ENCODE measurements at places on chromosomes 3 and 15.

DNA sequence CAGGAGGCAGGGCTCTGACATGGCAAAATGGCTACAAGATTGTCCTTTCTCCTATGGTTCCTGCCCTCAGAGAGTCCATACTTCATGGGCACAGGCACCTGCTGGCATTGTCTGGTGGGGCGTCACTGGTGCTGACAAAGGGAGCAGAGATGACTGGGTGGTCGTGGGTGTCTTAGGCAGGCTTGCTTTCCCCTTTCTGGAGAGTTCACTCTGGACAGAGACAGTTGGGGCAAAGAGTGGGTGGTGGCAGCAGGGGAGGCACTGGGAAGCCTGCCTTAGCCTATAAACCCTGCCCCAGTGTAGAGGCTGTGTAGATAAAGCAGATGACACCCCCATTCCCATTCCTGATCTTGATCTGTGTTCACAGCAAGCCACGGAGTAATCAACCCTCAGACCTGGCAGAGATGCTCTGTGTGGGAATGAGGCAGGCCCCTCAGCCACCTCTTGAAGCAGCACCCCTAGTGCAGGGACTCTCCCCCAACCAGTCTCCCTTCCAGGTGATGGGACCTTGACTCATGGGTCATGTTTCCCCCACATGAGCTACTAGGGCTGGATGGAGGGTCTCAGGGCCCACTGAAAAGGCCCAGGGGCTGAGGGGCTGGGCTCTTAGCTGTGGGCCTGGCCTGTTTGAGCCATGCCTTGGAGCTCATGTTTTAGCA is 20.7 kb upstream of the DOCK3 start:
- no peak for DNase-seq

DNA sequence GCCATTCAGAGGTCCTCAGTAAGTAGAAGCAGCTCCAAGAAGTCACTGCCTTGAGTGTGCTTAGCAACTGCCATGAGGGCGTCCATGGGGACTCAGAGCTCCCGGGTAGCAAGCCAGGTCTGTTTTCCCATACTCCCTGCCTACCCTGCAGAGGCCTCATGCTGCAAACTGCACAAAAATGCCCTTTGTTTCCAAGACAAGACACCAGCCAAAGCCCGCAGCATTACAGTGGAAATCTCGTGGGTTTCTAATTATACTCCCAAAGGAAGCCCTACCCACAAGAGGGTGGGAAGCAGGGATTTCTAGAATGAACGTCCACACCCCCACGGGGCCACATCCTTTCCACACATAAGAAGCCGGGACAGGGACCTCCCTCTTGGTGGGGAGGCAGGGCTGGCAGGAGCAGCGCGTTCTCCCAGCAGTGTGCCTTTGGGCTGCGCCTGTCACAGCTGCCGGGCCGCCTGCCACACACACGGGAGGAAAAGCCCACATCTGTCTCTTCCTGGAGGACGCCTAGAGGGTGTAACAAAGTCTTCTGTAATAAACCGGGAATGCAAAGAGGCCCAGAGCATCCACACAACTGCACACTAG is 31.1 kb downstream of the FAM174B start:
- no peak for DNase-seq

GRCh38 chr3:72123908-72124441 is 339.0 kb upstream of the PROK2 start:
- no peak for DNase-seq

GRCh38 chr3:157763644-157764043 is 260.4 kb upstream of the VEPH1 start:
- DNase-seq: no peak

GRCh38 chr15:93049914-93050578 is 39.0 kb downstream of the RGMA start:
- DNase-seq: no peak

GRCh38 chr3:115835946-115836345 is 212.6 kb downstream of the GAP43 start:
- no peak for DNase-seq

DNA sequence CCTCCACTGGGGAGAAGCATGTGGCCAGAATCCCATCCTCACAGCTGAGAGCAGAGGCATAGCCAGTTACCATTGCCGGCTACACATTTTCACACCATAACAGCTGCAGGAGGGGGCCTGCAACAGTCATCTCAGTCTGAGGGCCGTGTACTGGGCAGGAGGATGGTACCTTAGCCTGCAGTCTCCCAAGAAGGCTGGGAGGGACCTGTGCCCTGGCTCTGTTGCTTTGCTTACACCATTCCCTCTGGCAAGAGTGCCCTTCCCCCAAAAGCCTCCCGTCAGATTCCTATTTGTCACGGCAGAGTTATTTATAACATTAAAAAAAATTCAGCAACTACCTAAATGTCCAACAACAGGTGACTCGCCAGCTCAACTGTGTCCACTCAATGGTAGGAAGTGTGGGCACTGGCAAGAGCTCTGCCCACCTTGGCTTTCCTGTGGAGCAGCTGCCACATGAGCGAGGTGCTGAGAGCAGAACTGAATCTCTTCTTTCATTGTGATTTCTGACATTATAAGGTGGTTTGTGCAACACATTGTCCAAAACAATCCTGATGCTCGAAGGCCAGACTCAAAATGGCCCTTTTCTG is 4.4 kb downstream of the CAMKV start:
- peak; percentile 66 for DNase-seq
